Stimulated activated CD8-positive, alpha-beta memory T cell treated with anti-CD3 and anti-CD28 coated beads, Interleukin-7, amount 100 ng/mL, for 24 hours (primary cell): ENCODE measurements at places on chromosomes 5 and 9.

DNA sequence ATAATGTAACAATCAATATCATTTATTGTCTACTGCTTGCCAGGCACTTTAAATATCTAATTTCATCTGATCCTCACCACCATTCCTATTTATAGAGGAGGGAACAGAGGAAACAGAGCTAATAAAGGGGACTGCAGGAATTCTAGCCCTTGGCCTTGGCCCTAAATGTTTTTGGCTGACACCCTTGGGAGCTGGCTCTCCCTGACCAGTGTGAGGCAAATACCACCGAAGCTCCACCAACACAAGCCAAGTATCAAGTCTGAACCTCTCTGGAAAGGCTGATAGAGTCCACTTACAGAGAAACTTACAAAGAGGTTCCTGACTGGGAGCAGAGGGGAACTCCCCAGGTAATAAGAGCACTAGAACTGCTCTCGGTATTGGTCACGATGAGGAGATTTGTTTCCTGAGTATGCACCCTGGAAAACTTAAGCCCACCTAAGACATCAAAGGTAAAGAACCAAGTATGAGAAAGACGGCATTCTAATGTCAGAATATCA lies 243.1 kb upstream of the PANK3 start:
- no peak for DNase-seq

DNA sequence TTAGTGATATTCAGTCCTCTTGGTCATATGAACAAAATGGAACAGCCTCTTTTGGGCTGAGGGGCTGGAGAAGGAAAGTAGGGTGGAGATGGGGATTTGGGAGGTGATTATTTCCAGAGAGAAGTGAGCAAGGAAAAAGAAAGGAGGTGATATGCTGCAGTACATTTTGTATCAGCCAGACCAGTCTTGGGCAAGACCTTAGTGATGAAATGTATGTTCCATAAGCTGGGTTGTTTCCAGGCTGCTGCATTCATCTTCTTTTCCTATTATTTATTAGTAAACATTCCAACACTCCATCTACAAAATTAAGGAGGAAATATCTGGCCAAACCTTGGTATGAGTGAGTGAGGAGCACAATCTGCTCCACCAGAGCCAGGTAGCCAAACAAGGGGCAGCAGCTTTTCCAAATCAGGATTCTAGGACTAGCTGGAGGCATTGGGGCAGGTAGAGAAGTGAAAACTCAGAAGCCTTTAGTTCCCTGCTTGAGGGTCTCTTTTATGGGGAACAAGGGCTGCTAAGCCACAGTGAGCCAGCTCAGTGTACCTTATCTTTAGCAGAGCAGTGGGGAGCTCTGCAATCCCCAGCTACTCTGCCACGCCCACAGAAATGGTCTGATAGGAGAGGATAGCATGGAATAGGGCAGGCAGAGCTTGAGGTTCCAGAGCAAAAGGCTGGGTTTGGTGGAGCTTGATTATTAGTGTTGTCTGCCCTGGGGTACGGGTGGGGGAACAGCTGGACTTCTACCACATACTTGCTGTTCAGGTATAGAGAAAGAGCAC lies 19.5 kb downstream of the RAD1 start:
- DNase-seq, result no peak

DNA sequence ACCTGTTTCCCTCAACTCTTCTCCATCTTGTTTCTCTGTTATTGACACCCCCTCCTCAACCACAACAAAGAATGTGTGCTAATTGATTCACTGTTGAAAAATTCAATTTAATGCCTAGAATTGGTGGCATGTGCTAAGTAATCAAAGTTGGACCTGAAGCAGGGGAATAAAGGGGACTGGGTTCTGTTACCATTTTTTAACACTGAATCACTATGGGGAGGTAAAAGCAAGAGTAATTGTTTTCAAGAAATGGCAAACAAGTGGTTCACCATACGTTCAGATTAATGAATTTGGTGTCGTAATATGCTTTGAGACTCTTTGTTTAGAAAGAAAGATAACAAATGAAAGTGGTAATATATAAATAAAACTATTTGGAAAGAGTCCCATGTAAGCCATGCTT lies 17.0 kb upstream of the SSBP2 start:
- no peak for DNase-seq

DNA sequence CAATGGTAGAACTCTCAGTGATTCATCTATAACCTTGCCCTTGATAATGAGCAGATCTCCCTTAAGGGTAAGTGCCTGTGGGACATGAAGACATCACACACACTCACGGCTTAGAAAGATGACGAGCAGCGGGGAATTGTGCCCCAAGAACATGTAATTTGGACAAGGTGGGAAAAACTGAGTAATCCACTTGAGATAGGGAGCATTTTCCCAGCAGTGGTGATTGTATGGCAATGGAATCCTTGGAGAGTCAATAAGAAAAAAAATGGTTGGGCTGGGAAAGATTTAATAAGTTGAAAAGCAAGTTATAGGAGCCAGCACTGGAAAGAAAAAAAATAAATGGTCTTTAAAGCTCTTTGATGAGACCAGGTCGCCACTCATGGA lies 193.1 kb downstream of the GLIS3 start:
- no peak for DNase-seq

GRCh38 chr9:71670121-71670520 lies 98.2 kb downstream of the CEMIP2 start:
- no peak for DNase-seq

GRCh38 chr5:136064510-136064909 lies 35.7 kb downstream of the TGFBI start:
- no peak for DNase-seq
